Trophoblast cell (in vitro differentiated cells and primary cell): ENCODE measurements at places on chromosomes 1 and 21.

GRCh38 chr1:101929343-101929742, 67.4 kb downstream of the OLFM3 start:
- DNase-seq: no peak

DNA sequence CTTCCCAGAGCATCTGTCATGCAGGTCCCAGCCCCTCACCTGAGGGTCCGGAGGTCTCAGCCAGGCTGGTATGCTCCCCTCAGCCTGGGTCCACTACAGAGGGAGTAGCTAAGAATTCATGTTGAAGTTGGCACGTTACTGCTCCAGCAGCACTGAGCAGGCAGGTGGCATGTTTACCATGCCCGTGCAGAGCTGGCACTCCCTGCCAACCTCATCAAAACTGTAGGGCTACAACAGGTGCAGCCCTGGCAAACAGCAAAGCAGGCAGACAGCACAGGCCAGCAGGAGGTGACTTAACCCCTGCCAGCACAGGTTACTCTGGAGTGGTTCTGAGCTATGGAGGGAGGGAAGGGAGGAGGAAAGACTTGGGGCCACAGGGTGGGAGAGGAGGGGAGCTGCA, 46.4 kb downstream of the NUAK2 start:
- DNase-seq: no peak

DNA sequence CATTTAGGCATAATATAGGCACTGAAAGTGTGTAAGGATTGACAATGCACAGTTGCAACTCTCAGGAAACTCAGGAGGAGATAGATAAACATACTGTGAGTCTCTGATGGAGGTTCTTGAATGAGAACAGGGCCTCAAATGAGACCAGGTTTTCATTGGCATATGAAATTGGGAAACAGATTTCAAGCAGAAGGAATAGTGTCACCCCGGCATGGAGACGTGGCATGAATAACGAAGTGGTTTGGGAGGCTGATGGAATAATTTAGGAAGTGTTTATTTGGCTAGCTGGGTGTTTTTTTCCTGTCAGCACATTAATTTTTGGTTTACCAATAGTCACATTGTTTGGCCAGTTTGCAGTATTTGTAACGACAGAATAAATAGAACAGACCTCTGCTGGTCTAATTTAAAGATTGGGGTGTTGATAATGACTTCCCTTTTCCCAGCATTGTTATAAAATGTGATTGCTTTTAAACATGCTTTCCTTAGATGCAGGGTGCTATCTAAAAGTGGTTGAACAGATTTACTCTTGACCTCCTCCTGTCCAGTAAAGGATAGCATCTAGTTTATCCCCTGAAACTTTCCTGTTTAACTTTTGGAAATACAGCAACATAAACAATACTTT, 132.0 kb downstream of the C1orf21 start:
- DNase-seq: no peak

- no peak for DNase-seq
These were observed 54.2 kb upstream of the NFIA start for GRCh38 chr1:61028136-61028535.

GRCh38 chr1:21661886-21662285, 7.3 kb downstream of the RAP1GAP start:
- no peak for DNase-seq
